ENCODE measurements at places on chromosomes 2 and 18. TPM values are rescaled to one million over a fixed set of nuclear protein-coding genes. Genes with fewer than 3 reads are reported as not detected.

The TMEM247 gene
- total RNA-seq: not detected

The SERPINE2 gene
- total RNA-seq: 11.0 TPM

The NPHP1 gene
- 1.7 TPM for total RNA-seq

GRCh38 chr18:10119991-10120390, 206.2 kb downstream of the VAPA start:
- no peaks in the 10 kb centered on the region for H3K27me3 ChIP-seq
- no peak for DNase-seq
- no peaks in the 10 kb centered on the region for H3K36me3 ChIP-seq
- no peaks in the 10 kb centered on the region for H3K4me1 ChIP-seq

DNA sequence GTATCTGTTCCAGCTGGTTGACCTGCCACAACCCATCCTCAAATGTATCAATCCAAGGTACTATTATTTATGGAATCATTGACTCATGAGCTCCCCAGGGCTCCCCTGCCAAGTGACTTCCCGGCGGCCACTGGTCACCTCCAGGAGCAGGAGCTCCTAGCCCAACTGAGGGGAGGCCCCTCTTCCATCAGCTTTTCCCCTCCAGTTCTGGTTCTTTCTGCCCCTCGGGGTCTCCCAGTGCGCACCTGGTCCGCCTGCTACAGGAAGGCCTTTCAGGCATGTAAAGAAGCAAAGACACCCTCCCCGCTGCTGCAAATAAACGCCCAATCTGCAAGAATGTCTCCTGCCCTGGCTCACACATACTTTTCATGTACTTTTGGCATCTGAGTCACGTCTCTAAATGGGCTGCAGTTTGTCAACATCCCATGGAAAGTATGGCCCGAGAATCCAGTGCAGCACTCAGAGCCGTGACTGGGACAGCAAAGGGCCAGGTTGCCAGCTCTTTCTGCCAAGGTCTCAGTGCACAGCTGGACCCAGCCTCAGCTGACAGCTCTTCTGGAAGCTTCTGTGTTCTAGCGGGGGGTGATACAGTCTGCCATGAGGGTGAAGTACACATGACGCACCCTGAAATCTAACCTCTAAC, 41.4 kb downstream of the KLHL29 start:
- no peak overlapping the region for H3K4me3 ChIP-seq
- no peak for DNase-seq
- H3K36me3 ChIP-seq: no peaks in the 10 kb centered on the region
- no peak overlapping the region for H3K27ac ChIP-seq

All from thymus (tissue), 14 donors.